Stimulated activated effector memory CD8-positive, alpha-beta T cell treated with anti-CD3 and anti-CD28 coated beads, Interleukin-12 subunit alpha, Interleukin-12 subunit beta, amount 100 ng/mL, for 72 hours (primary cell): ENCODE measurements at places on chromosomes 7 and 10.

DNA sequence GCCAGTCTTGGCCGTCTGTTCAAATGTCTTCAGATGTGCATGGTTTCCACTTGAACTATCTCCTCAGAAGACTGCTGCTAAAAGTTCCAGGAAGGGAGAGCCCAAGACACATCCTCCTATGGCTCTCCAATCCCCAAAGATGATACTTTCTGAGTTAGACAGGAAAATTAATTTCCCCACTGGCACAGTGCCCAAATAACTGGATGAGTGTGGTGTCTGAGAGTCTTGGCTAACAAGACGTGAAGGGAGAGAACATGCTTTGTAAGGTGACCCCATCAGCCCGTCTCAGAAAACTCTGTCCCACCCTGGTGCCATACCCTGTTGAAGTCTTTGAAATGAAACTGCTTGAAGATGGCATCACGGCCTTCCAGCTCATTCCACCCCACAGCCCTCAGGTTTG lies 2.9 kb downstream of the PCBD1 start:
- DNase-seq: no peak

- no peak for DNase-seq
These were observed 297.1 kb upstream of the NFE2L3 start for GRCh38 chr7:25854608-25855497.

DNA sequence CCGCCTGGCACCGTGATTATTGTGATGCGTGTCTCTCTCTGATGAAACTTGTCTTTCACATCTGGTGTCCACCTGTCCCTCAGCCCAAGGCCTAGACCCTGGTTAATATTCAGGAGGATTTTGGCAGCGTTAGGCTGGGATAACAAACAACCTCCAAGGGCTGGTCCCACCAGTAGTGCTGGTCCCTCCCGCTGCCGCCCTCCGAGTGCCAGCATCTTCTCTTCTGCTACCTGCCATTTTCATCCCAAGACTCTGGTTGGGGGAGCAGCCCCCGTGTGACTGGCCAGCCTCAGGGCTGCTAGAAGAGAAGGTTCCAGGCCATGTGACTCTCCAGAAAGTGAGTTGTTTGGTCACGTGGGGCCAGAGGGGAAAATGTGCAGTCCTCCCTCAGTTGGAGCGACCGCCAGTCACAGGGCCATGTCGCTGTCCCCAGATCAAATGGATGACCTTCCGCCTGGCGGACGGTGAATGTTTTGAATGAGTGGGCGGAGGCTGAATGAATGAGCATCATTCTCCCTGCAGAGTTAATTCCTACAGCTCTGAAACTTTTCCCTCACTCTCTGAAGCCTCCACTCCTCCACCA lies 479.9 kb upstream of the FOXK1 start:
- no peak for DNase-seq

- DNase-seq: no peak
These were observed 466 bp upstream of the DNAJB12 start for GRCh38 chr10:72355214-72355555.

DNA sequence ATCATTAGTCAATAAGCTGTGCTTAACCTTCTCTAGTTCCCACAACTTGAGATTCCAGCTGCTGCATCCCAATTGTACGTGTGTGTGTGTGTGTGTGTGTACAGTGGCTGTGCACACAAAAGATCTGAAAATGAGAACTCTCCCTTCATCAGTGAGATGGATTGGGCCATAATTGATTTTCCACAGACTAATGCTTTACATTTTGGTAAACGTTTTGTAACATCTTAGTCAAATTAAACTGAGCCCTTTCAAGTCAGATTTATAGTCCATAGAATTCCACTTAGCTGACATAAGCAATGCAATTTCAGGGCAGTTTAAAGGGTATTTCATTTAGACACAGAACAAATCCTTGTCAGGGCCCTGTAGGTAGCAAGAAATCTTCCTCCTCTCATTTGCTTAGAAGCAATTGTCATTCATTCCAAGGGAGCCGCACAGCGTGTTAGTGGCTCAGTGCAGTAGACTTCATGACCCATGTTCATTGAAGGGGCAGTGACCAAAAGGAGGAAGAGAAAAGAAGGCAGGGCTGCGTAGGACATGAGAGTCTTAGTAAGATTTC lies 1123.5 kb upstream of the AUTS2 start:
- no peak for DNase-seq

DNA sequence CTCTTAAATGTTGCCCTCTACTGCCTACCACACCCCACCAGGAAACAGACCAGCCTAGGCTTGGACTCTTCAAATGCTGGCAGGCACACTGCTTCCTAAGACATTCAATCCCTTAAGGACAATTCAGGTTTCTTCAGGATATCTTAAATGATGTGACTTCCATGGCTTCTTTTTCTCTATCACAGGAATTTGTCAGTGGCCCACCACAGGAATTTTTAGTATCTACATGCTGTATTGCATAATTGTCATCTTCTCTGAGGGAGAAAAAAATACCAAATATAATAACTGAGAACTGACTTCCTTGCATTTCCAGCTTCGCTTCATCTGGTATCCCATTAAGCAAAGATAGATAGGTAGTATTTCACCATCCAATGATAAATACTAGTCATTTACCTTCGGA lies 129.3 kb downstream of the WNT2 start:
- no peak for DNase-seq

DNA sequence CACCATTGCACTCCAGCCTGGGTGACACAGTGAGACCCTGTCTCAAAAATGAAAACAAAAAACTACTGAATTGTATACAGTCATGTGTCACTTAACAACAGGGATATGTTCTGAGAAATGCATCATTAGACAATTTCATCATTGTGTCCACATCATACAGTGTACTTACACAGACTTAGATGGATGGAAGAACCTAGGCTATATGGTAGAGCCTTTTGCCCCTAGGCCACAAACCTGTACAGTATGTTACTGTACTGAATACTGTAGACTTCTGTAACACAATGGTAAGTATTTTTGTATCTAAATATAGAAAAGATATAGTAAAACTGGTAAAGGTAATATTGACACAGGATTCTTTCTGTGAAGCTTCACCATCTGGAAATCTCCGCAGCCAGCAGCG lies 81.7 kb downstream of the KBTBD2 start:
- DNase-seq: no peak

DNA sequence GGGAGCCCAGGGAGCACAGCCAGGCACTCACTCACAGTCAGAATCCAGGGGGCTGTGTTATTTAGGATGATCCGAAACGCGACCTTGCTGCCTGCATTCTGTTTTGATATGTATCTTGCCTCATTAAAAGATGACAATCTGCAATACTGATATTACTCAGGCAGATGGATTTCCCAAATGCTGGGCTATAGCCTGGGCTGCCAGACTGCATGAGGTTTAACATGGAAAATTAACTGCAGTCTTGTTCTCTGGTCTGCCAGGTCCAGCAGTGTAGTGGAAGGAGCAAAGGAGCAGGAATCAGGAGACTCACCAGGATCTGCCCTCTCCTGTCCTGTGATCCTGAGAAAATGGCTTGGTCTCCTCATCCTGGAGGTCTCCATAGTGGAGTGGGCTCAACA lies 258.1 kb downstream of the PAXIP1 start:
- DNase-seq: no peak

GRCh38 chr10:10821926-10822325 lies 195.7 kb upstream of the CELF2 start:
- DNase-seq: no peak

GRCh38 chr10:13457958-13458686 lies 70.7 kb downstream of the BEND7 start:
- no peak for DNase-seq

- DNase-seq: no peak
These were observed 70.4 kb downstream of the LYZL2 start for GRCh38 chr10:30559180-30559579.

GRCh38 chr7:106071999-106072714 lies 40.0 kb downstream of the SYPL1 start:
- DNase-seq: no peak

GRCh38 chr10:89242345-89242684 lies 9.3 kb downstream of the LIPA start:
- no peak for DNase-seq

- no peak for DNase-seq
These were observed 48.0 kb downstream of the BRAF start for GRCh38 chr7:140876519-140877248.

DNA sequence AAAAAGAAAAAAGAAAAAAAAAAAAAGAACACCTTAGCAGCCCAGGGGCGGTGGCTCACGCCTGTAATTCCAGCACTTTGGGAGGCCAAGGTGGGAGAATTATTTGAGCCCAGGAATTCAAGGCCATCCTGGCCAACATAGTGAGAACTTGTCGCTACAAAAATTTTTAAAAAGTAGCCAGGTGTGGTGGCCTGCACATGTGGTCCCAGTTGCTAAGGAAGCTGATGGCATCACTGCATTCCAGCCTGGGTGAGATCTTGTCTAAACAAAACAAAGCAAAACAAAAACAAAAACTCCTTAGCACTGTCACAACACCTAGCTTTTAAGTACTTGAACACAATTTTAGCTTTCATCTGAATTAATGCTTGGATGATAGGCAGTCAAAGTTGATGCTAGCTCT lies 86.3 kb upstream of the MKLN1 start:
- DNase-seq: no peak

- no peak for DNase-seq
These were observed 399.0 kb upstream of the C7orf33 start for GRCh38 chr7:148191391-148192065.

- DNase-seq: no peak
These were observed 52.9 kb downstream of the IKZF1 start for GRCh38 chr7:50357426-50357825.

- DNase-seq: peak; percentile 44
These were observed 54.2 kb upstream of the CAMK2B start for GRCh38 chr7:44379366-44380188.

DNA sequence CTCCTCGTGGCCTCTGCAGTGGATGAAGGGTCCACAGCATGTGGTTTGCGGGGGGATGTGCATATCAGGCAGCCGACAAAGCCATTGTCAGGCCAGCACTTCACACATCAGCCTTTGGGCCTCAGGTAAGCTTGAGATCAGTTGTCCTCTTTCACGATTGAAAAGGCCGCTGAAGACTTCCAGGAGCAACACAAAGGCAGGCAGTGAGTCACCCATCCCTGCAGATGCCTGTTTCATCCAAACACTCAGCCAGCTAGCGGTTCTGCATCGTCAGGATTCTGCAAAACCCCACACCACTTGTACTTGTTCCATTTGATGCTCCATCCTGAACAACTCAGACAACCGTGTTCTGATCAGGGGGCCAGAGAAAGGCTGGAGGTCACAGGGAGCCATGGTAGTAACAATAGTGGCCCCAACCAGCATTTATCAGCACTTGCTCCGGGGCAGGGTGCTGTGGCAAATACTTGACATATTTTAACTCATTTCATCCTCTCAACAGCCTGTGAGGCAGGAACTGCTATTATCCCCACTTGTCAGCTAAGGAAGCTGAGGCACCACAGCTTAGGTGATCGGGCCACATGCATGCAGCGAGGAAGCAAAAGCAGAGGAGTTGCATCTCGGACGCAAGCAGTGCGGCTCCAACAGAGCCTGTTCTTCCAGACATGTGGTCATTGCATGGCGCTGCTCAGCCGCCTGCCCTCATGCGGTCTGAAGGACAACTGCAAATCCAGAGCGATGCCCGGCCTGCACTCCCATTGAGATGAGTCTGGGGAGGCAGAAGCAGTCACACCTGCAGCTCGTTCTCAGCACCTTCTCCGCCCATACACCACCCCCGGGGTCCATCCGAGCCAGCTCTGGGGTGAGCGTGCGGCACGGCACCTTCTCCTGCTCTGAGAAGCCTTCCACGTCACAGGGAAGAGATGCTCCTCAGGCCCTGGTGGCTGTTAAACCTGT lies 144.9 kb downstream of the PAXIP1 start:
- DNase-seq: no peak

DNA sequence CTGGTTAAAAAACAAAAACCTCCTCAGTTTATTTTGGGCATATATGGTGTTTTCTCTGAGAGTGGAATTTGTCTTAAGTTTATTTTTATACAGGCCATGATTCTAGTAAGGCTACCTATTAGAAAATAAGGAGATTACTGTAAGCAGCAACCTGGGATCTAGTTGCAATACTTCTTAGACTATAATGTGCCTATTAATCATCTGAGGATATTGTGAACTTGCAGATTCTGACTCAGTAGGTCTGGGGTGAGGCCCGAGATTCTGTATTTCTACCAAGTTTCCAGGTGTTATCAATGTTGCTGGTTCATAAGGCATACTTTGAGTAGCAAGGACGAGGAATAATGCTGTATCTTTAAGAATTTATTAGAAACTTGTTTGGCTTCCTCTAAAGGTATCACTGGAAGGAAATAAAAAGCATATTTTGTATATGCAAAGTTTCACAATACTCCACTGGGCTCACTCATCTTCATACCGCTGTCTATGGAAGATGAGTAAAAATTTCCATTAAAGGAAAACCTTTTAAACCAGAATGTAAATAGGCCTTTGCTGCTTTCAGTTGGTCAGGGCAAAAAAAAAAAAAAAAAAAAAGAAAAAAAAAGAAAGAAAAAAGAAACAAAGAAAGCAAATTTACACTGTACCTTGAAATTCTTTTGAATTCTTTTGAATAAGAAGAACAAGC lies 105.8 kb downstream of the BMPER start:
- DNase-seq: no peak

DNA sequence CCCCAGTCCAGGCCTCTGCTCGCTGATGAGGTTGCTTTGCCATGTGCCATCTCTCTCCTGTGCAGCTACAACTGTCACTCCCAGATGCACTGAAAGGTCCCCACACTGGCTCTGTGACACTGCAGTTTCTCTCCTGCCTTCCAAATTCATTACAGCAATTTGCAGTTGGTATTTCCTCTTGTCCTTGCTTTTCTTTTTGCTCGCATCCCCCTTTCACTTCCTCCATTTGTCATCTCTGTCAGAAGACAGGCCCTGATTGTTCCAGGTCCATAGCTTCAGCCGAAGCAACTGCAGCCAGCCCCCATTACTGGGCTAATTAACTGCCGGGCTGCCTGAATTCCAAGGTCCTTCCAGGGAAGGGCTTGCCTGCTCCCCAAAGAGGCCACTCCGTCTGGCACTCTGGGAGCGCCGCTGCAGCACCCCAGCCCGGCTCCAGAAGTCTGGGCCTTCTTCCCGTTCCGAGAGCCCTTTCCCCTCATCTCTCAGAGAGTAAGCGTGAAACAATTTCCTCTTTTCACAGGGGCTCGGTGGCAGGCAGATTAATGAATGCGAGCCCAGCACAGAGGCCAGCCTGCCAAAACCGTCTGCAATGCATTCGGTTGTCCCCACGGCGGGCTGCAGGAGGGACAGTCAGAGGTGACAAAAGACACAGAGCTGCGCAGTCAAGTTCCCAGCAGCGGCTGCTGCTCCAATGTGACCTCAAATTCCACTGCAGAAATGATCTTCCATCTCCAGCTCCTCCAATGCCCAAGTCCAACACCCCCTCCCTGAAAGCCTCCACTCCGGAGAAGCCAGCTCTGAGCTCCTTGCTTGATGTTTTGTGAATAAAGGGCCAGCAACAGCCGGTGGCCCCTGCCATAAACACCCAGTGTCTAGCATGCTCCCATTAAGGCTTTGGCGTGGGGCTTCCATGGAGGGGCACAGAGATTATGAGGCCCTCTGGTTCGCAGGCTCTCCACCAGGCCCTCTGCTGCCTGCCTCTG lies 279.4 kb upstream of the HABP2 start:
- no peak for DNase-seq

DNA sequence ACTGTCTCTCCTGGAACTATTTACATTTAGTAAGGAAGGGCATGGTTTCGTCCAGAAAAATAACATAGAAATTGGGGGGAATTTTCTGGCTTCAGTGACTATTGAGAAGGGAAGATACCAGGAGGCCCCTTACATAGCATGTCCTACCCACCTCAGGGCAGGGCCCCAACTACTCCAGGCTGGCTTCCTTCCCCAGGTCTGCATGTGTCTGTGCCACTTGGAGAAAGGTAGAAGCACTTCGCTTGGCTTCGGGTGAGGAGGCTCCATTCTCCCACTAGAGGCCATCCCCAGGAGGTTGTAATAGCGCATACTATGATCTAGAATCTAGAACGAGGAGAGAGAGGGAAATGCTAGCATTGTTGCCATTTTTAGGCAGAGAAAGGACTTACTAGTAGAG lies 14.7 kb downstream of the LRGUK start:
- no peak for DNase-seq
